ENCODE measurements at places on chromosomes 7 and 10. TPM values are rescaled to one million over a fixed set of nuclear protein-coding genes. Genes with fewer than 3 reads are reported as not detected.

The TUBAL3 gene
- total RNA-seq, result 0.36 TPM

The TMEM176B gene
- not detected for total RNA-seq

The TRPV6 gene
- not detected for total RNA-seq

The WNT2 gene
- not detected for total RNA-seq

The PDAP1 gene
- 57.8 TPM for total RNA-seq

The CPN1 gene
- total RNA-seq, result not detected

The DLX5 gene
- 1.00 TPM for total RNA-seq

The NPFFR1 gene
- not detected for total RNA-seq

The PTEN gene
- 180 TPM for total RNA-seq

The NYAP1 gene
- total RNA-seq, result 0.64 TPM

The HOXA6 gene
- not detected for total RNA-seq

The SAP25 gene
- total RNA-seq, result not detected

The DNA2 gene
- total RNA-seq, result 5.1 TPM

The SEMA3E gene
- total RNA-seq, result 0.57 TPM

The PAPOLB gene
- total RNA-seq, result under 0.01 TPM

The NANOS1 gene
- 0.68 TPM for total RNA-seq

The MEOX2 gene
- not detected for total RNA-seq

The FOXI2 gene
- total RNA-seq, result not detected

The EDRF1 gene
- total RNA-seq, result 15.4 TPM

The ASCC1 gene
- 35.7 TPM for total RNA-seq

The TBX20 gene
- under 0.01 TPM for total RNA-seq

The CUX1 gene
- 95.0 TPM for total RNA-seq

The ADAMTS14 gene
- 0.14 TPM for total RNA-seq

The CC2D2B gene
- 0.14 TPM for total RNA-seq

The CCDC172 gene
- total RNA-seq, result not detected

The UNC5B gene
- 67.2 TPM for total RNA-seq

The SLC26A5 gene
- not detected for total RNA-seq

The FAM170B gene
- total RNA-seq, result not detected

The GHRHR gene
- not detected for total RNA-seq

The SCIN gene
- total RNA-seq, result 3.2 TPM

The RBP4 gene
- not detected for total RNA-seq

The KCNK18 gene
- total RNA-seq, result not detected

The GIMAP1 gene
- total RNA-seq, result not detected

The RHEB gene
- total RNA-seq, result 83.2 TPM

The LRCH4 gene
- total RNA-seq, result 5.1 TPM

The KLLN gene
- 0.34 TPM for total RNA-seq

The PNLIP gene
- not detected for total RNA-seq

The CUBN gene
- total RNA-seq, result 0.71 TPM

The MOGAT3 gene
- total RNA-seq, result not detected

The EVX1 gene
- not detected for total RNA-seq

The BHLHA15 gene
- 9.9 TPM for total RNA-seq

The NPTX2 gene
- total RNA-seq, result under 0.01 TPM

The UNCX gene
- not detected for total RNA-seq

The CALU gene
- 325 TPM for total RNA-seq

The INMT gene
- not detected for total RNA-seq

The COL17A1 gene
- 884 TPM for total RNA-seq

The CYP2C19 gene
- 0.50 TPM for total RNA-seq

The PTPRN2 gene
- under 0.01 TPM for total RNA-seq

The LIPM gene
- 0.34 TPM for total RNA-seq

The CDK13 gene
- total RNA-seq, result 74.5 TPM

The TMEM106B gene
- total RNA-seq, result 80.0 TPM

The SSC4D gene
- total RNA-seq, result 1.0 TPM

Data from nasal cavity respiratory epithelium epithelial cell of viscerocranial mucosa (primary cell).